NCI-H146 (cell line): ENCODE measurements at places on chromosomes 6 and 20.

DNA sequence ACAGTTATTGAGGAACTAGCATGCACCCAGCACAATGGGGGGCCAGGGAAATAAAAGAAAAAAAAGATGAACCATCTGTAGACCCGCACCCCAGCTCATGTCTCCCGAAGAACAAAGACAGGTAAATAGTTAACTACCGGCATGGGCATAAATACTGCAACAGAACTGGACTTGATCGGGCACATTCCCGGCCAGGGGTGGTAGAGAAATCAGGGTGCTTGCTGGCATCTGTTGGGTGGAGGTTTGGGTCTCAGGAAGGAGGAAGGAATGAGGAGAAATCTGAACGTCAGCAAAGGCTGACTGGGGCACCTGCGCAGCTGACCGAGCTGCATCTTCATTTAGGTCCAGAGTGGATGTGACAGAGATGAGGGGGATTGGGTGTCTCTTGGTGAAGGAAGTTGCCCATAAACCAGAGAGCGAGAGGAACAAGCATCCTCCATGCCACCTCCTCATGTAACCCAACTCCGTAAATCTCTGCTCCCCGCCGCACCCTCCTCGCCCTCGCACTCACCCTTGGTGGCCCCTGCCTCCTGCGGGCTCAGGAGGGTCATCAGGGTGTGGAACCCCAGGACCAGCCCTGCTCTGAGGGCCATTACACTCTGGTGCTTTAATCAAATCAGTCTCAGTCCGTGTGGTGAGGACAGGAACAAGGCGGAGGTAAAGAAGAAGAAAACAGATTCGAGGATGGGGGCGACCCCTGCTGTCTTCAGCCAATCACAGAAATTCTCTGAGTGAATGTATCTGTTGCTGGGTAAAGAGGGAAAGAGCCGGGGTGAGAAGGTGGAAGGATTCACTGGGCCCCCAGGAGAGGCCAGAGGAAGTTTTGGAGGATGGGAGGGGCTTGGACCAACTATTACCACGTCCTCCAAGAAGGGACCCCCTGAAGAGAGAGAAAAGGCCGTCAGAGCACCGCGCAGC lies at the start of gene HLA-DOA:
Gene HLA-DOA (minus strand): TSS at position 648 of the 918 bp plus-strand sequence.
- DNase-seq: no peak

DNA sequence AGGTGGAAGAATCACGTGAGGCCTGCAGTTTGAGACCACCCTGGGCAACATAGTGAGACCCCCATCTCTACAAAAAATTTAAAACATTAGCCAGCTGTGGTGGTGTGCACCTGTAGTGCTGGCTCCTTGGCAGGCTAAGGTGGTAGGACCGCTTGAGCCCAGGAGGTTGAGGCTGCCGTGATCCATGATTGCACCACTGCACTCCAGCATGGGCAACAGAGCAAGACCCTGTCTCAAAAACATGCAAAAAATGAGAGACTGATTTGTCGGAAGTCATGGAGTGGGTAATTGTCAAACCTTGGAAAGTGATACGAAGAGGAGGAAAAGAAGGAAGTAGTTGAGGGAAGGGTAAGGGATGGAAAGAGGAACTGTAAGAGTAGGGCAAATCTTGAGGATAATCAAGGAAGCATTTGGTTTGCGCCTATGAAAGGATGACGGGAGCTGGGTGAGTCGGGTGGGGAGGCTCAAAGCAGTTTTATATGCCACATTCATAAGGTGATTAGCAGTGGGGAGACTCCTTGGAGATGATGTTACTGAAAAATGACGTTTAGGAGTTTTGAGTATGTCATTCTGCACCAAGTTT lies 14.5 kb downstream of the L3MBTL3 start:
- no peak for DNase-seq

- DNase-seq: no peak
Observed at GRCh38 chr6:89979481-89980119, 85.3 kb downstream of the GJA10 start.

DNA sequence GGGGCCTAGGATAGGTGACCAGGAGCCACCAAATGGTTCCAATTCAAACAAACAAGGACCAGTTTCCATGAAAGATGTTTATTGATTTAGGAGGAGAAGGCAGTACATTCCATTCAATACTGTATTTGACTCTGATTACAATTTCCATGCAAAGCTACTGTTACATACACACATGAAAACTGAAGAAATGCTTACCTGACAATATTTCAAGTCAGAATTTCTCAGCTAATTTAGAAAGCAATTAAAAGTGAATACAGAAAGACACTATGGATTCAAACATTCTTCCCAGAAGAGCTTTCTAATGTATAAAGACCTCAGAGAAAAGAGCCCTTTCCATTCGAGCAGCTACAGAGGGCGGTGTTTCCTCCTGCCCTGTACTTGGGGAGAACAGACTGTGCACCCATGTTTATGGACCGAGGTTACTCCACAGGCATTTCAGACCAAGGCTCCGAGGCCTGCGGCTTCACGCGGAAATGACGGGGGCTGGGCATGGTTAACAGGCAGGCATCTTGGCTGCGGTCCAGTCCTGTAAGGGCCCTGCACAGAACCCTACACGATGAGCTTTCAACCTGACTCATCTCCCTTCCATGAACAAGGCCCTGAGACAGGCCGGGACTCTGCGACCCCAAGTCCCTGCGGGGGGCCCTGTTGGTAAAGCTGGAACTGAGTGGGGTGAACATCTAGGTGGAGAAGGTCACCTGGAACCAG lies 25.7 kb upstream of the TCFL5 start:
- no peak for DNase-seq

DNA sequence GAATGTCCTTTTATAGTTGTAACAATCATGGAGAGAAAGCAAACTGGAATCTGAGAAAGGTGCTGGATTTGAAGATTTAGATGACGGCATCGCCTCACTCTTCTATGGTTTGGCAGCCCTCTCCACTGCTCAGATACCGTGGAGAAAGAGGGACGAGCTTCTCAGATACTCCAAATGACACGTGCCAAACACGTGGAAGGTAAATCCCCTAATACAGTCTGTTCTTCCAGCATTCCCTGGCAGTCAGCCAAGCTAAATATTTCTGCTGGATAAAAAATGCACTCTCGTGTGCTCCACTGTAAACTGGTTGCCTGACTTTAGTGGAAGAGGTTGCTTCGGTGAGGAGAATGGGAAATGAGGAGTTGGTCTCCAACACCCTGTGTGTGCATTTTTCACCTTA lies 16.7 kb upstream of the PRDM1 start:
- no peak for DNase-seq

GRCh38 chr20:20782755-20783154 lies 70.3 kb upstream of the RALGAPA2 start:
- no peak for DNase-seq

- no peak for DNase-seq
Observed at GRCh38 chr20:59253779-59254319, 46.6 kb upstream of the EDN3 start.

- DNase-seq: no peak
Observed at GRCh38 chr6:55836945-55837344, 38.4 kb downstream of the BMP5 start.

- no peak for DNase-seq
Observed at GRCh38 chr6:35042031-35042815, 98.9 kb downstream of the TCP11 start.

GRCh38 chr6:100775667-100776066 lies 105.5 kb downstream of the ASCC3 start:
- DNase-seq: no peak

- DNase-seq: no peak
Observed at GRCh38 chr6:105940990-105941389, 145.1 kb upstream of the PRDM1 start.

DNA sequence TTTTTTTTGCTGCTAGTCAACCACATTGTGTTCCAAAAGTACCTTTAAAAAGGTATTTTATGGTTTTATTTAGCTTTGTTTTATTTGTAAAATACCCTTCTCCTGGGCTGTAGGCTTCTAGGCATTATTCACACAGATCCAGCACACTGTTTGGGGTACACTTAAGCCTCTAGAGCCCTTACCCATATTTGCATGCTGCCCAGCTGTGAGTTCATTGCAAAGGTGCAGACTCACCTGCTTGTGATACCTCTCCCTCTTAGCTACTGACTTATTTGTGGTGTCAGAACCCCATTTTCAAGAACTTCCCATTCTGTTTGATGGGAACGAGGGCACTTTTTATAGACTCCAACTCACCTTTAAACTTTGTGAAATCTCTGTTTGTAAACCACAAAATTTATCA lies 69.8 kb downstream of the RIN2 start:
- DNase-seq: peak; percentile 26

DNA sequence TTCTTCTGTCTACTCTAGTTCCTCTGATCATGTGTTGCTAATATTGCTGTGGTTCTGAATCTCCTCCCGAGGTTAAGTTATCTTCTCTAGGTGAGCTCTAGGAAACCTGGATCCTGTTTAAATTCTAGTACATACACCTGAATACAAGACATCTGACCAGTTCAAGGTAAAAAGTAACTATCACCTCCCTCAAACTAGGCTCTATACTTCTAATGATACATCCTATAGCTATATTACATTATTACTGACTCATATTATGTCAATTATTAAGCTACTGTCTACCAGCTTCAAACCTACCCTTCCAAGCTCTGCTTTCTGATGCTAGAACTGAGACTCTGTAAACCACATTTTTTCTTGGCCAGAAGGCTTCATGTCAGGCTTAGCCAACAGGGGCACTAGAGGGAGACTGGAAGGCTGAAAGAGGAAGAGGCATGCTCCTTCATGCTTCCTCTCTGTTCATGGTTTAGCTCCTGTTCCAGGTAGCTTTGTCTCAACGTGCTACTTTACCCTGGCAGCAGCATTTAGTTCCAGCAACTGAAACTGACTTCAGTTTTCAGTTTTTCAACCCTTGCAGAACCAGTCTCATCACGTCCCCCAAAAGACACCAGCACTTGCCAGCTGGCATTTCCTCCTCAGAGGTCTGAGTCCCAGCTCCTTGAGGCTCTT lies 148.4 kb upstream of the TOP1 start:
- no peak for DNase-seq

- DNase-seq: no peak
Observed at GRCh38 chr6:9204171-9204570, 768.8 kb upstream of the SLC35B3 start.

- DNase-seq: peak; percentile 19
Observed at GRCh38 chr6:69622924-69623323, 173.9 kb downstream of the LMBRD1 start.

DNA sequence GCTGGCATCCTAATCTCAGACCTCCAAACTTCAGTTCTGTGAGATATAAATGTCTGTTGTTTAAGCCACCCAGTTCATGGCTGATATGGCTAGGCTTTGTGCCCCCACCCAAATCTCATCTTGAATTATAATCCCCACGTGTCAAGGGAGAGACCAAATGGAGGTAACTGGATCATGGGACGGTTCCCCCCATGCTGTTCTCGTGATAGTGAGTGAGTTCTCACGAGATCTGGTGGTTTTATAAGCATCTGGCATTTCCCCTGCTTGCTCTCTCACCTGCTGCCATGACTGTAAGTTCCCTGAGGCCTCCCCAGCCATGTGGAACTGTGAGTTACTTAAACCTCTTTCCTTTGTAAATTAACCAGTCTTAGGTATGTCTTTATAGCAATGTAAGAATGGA lies 56.7 kb downstream of the KIAA0319 start:
- DNase-seq: no peak

- no peak for DNase-seq
Observed at GRCh38 chr6:122861594-122861993, 72.5 kb downstream of the SMPDL3A start.

GRCh38 chr20:32006841-32007786 lies 3.1 kb upstream of the CCM2L start:
- peak; percentile 97 for DNase-seq

DNA sequence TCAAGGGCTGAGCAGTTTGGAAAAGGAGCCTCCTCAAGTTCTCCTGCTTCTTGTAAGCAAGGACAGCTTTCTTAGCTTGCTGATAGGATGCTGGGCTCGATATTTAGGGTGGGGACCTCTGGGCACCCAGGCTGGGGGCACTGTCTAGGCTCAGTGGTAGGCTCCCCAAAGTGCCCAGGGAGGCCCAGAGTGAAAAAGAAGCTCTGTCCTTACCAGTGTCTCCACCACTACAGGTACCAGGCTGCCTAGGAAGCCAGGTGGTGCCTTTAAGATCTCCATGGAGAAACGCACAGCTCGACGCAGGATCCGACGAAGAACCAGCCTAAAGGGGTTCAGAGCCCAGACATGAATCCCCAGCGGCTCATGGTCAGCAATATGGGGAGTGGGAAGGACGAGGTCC lies 6.4 kb downstream of the AARS2 start:
- no peak for DNase-seq

GRCh38 chr20:10539818-10540553 lies 104.9 kb downstream of the SLX4IP start:
- DNase-seq: no peak

DNA sequence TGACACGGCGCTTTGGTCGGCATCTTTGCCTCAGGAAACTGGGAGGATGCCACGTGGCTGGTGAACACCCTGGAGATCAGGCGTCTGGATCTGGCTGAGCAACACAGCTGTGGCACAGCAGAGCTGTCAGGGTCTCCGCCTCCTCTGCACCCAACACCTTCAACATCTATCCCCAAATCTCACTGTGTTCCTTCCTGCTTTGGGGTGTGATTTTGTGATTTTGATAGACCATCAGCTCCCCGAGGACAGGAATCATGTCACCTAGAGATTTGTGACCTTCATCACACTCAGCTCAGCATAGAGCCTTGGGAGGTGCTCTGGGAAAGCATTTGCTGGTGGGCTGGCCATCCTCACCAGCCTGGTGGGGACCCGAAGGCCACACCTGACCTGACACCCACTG lies 203.7 kb upstream of the FOXQ1 start:
- no peak for DNase-seq

DNA sequence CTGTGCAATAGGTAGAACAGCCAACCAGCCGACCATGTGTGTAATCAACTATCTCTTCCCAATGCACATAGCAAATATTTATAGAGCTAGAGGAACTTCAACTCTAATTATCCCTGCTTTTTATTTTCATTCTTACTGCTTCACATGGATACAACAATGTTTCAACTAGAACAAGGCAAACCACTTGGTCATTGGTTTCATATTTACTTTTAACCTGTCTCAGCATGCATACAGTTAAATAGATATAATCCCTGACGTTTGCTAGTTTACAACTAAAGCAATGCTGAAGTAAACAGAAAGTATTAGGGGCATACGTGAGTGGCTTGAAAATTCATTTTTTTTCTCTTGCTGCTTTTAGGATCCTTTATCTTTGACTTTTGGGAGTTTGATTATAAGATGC lies 318.5 kb upstream of the MAP3K7 start:
- DNase-seq: no peak

GRCh38 chr6:158131926-158132325 lies 36.1 kb downstream of the SERAC1 start:
- peak; percentile 57 for DNase-seq
